ENCODE measurements at places on chromosomes 5 and 9. TPM values are rescaled to one million over a fixed set of nuclear protein-coding genes. Genes with fewer than 3 reads are reported as not detected.

Gene OR1J2
- not detected for total RNA-seq

GRCh38 chr9:87211669-87212068 is 264.4 kb upstream of the GAS1 start:
- no peak for DNase-seq

DNA sequence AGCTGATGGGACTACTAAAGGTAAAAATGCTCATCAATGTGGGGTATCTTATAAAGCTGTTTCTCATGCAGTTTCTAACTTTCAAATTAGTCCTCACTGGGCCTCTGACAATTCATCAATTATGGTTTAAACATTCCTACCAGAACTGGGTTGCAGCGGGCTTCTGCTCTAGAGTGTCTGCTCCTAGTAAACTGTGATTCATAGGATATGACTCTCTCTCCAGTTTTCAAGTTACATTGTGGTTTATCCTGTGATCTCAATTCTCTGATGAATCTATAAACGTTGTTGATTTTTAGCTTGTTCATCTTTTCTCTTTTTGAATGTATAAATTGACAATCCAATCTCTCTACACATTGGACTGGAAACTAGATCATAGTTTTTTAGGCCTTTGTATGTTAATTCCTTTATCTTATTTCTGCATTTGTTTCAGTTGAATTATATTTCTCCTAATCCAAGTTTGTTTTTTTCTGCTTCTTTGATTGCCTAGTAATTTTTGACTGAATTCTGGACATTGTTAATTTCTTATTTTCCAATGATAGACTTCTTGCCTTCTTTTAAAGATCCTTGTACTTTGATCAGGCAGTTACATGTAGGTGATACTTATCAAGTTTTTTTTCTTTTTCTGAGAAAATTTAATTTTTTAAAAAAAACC is 822.6 kb downstream of the TLE1 start:
- no peak for DNase-seq

Gene EQTN
- not detected for total RNA-seq

Gene RASGRF2
- total RNA-seq: 7.4 TPM

Gene GMCL2
- total RNA-seq: not detected

DNA sequence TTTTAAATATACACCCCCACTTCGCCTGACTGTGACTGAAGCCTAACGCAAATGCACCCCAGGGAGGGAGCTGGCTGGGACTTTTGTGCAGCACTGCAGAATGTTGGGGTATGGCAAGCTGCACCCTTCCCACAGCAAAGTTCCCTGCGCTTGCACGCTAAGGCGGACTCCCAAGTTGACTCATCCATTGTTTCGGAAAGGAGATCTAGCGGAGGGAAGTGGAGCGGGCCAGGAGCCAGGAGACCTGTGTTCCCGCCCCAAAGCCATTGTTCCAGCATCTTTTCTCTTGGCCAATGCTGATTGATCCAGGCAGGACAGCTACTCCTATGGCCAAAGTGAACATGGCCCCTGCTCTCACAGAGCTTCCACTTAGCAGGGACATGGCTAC is 202.9 kb downstream of the AOPEP start:
- DNase-seq: peak; percentile 74

DNA sequence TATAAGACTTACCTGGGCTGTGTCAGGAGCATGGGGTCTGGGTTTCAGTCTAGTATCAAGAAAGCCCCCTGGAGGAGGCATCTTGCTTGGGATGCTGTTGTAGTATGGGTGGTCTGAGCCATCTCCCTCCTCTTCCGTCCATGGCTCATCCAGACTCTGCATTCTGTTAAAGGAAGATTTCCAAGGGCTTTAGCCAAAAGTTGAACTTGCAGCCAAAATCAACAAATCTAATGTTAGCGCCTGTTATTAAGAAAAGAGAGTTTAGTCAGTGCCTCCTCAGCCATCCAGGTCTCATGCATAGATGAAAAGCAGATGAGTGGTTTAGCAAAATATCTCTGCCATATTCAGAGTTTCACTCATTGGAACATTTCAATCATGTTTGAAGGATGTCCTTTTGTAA is 55.6 kb downstream of the S1PR3 start:
- DNase-seq: no peak

Gene PSD2
- total RNA-seq: not detected

- no peak for DNase-seq
Observed at GRCh38 chr5:180119031-180119902, 47.7 kb upstream of the RNF130 start.

Gene MARCOL
- not detected for total RNA-seq

DNA sequence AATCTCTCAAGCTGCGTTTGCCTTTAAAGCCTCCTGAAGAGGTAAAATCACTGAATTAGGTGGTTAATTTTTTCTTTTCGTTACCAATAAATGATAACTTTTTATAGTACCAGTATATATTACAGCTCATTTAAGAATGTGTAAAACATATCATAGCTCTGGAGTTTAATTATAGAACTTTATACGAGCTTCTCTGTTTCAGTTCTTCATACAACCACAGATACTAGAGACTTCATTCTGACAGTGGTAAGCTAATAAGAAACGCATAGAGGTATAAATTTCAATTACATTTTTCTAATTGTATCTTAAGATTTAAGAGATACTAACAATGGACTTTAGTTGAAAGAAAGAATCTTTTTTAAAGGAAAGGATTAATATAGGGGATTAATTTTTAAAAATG is 73.9 kb downstream of the PBX3 start:
- DNase-seq: no peak

Gene YTHDC2
- 15.3 TPM for total RNA-seq

- no peak for DNase-seq
Observed at GRCh38 chr5:74337254-74337983, 303.1 kb downstream of the ENC1 start.

Gene PCDHGB2
- 1.9 TPM for total RNA-seq

Gene SPATA31E1
- total RNA-seq: not detected

- DNase-seq: no peak
Observed at GRCh38 chr9:111136180-111136579, 97.9 kb upstream of the LPAR1 start.

Gene IL9
- total RNA-seq: not detected

Gene PLPPR1
- not detected for total RNA-seq

Gene IL4
- not detected for total RNA-seq

DNA sequence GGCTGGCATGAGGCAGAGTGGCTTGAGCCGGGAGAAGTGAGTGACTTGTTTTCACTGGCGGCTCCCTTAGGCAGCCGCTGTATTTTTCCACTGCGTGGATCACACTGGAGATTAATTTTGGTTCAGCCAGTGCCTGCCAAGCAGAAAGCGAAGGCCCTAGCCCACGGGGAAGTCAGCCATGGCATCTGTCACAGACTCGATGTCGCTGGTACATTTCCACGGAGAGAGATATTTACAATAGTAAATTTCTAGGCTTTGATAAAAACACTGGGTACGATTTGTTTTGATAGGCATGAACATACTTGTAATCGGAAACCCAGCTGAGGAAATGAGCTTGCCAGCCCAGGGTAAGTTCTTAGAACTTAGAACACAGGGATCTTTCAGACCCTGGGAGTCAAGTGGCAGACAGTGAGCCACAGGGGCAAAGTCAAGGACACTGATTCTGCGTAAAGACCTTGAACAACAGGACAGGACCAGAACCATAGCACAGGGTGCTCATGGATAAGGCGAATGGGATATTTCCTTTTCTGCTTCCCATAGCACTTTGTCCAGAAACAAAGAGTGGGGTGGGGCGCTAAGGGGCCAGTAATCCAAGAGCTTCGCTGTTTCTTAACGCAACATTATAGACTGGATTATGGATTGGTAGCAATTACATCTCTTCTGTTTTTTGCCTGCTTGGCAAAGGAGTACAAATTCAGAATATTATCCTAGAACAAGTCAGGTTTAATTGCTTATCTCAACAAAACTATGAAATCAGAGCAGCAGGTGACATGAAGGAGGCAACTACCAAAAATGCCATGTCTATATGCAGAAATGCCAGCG is 4.5 kb downstream of the DUSP1 start:
- DNase-seq: no peak

Gene DCAF12
- 38.8 TPM for total RNA-seq

GRCh38 chr5:8304341-8304740 is 435.4 kb downstream of the MTRR start:
- no peak for DNase-seq

DNA sequence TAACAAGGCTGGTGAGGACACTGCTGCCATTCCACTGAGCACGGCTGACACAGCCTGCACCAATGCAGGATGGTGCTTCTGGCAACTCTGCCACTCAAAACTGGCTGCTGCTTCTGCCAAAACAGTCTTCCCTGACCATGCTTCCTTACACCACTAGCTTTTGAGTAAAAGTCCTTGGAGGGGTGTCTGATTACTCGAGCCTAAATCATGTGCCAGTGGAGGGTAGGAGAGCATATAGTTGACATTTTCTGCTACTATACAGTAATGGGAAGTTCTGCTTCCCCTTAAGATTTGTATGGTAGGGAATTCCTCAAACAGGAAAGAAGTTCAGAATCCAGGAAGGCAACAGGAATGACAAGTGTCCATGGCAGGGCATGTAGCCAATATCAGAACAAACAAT is 12.2 kb upstream of the PJA2 start:
- no peak for DNase-seq

- DNase-seq: no peak
Observed at GRCh38 chr5:34510002-34510401, 146.1 kb upstream of the RAI14 start.

DNA sequence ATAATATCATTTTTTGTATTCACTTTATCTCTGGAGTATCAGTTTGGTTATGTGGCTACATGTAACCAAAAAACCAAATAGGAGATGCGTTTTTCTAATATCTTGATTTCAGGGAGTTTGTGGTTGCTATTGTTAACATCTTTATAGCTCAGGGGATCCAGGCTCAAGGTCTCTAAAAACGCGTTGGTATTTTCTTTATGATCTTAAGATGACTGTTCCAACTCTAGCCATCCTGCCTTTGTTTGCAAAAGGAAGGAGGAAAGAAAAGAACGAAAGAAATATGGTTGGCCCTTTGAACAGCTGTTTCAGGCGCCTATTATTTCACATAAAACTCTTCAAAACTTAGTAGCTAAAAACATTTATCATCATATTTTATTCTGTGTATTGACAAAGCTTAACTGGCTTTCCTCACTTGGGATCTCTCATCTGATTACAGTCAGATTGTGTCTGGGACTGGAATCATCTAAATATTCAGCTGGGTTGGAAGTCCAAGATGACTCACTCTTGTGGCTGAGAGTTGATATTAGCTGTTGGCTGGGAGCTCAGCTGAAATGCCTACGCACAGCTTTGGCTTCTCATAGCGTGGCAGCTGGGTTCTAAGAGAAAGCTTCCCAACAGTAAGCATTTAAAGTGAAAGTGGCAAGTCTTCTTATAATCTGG is 60.1 kb downstream of the FAM174A start:
- DNase-seq: peak; percentile 97

Gene SLC4A9
- not detected for total RNA-seq

- no peak for DNase-seq
Observed at GRCh38 chr5:143401227-143402016, 2.1 kb downstream of the NR3C1 start.

- no peak for DNase-seq
Observed at GRCh38 chr5:62909326-62909725, 330.7 kb downstream of the LRRC70 start.

Gene FAXDC2
- total RNA-seq: 3.2 TPM

DNA sequence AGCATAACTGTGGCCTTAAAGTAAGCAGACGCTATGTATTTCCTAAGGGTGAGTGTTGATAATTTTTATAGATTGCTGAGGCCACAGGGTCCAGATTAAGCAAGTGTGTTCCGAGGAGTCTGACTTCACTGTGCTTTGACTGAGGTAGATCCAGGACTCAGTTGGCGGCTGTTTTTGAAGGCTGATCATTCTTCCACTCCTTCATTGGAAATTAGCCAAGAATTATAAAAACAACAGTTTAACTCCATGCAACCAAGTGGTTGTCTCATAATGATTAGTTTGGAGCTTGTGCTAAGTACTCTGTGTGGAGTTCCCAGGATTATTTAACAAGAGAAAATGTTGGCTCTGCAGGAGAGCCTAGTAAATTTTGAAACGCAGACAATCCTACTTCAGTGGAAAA is 19.1 kb downstream of the IQGAP2 start:
- no peak for DNase-seq

Data from H4 (cell line).